AML-193 (cell line): ENCODE measurements at places on chromosomes 6 and 20.
A peak's percentile ranks its signal among the peaks of the same experiment; 100 is the strongest.

GRCh38 chr20:821046-821730 lies 12.3 kb upstream of the FAM110A start:
- DNase-seq: no peak

- no peak for DNase-seq
Measured at GRCh38 chr6:65004283-65004682, 702.7 kb downstream of the EYS start.

DNA sequence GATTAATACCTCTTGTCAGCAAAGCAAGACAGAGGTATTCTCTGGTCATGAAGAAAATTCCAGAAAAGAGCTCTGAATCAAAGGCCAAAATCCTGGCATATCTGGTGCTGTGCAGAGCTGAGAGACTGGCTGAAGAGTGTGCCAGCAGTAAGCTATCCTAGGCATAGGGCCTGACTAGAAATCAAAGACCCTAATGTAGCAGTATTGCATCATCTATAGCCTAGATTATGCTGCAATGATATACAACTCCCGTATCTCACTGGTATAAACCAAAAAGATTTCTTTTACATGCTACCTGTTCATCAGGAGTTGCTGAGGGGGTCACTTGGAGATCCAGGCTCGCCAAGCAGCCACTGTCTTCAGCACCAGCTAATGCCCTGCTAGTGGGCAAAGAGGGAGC lies 30.9 kb upstream of the TRIM39 start:
- DNase-seq: no peak

- no peak for DNase-seq
Measured at GRCh38 chr20:37837924-37838323, 65.0 kb upstream of the VSTM2L start.

- peak; percentile 68 for DNase-seq
Measured at GRCh38 chr6:63802606-63803206, 167.1 kb downstream of the PHF3 start.

GRCh38 chr6:64777941-64778785 lies 928.9 kb downstream of the EYS start:
- DNase-seq: no peak

- no peak for DNase-seq
Measured at GRCh38 chr6:69584913-69585729, 211.7 kb downstream of the LMBRD1 start.

DNA sequence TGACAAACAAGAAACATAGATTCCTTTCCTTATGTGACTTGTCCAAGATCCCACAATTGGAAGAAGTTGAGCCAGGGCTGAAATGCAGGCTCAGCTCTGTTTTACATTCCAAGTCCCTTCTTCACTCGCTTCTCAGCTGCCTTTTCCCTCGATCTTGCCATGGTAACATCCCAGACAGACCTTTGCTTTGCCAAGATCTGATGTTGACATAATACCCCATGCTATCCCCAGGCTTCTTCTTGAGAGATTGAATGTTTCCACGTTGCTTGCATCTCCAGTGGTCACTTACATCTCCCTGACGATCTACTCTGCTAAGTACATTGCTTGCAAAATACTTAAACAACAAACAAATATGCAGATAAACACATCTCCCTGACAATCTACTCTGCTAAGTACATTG lies 63.5 kb downstream of the TBXT start:
- no peak for DNase-seq

GRCh38 chr6:169556758-169557548 lies 144.9 kb downstream of the WDR27 start:
- DNase-seq: no peak

GRCh38 chr20:40843251-40843650 lies 154.2 kb upstream of the MAFB start:
- no peak for DNase-seq

DNA sequence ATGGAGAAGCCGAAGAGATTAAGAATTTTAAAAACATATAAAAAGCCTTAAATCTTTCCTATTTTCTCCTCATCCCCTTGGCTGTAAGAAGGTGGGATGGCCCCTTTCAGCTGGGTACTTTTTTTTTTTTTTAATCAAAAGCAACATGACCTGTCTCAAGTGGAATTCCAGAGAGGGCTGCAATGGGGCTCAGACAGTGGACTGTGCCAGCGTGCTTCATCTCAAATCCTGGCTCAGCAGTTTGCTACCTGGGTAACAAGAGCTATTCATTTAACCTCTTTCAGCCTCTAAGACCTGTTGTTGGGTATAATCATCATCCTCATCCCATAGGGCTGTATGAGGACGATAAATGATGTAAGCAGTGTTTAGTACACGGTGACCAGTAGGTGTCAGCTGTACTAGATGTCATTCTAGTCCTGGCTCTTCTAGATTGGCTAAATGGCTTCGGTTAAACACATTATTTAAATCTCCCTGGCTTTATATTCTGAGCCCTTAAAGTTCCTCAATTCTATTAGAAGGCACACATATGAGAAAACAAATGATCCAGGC lies 6.9 kb upstream of the PPP1R3G start:
- peak; percentile 63 for DNase-seq
